Stimulated activated CD4-positive, alpha-beta T cell treated with anti-CD3 and anti-CD28 coated beads, Interleukin-15, amount 100 ng/mL, for 1 hour (primary cell): ENCODE measurements at places on chromosomes 1 and 21.

DNA sequence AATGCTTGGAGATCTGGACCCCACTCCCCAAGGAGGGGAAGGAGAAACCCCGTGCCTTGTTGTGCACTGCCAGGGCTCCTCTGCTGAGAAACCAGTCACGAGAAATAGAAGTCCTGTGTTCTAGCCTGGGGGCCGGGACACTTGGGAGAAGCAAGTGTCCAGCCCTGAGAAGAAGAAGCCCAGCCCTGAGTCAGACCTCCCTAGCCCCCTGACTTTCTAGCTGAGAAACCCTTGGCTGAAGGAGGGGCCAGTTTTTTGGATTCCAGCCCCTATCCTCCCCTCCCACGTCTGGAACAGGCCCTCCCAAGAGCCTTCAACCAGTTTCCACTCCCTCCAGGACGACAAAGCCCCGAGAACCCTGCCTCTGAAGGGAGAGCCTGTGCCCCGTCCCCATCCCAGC lies 100.5 kb downstream of the NAV1 start:
- no peak for DNase-seq

GRCh38 chr1:13808729-13809131 lies 108.7 kb downstream of the PRDM2 start:
- no peak for DNase-seq

- no peak for DNase-seq
These were observed 6.5 kb upstream of the ATP1A2 start for GRCh38 chr1:160108888-160109662.

GRCh38 chr1:231419738-231420298 lies 2.3 kb downstream of the EGLN1 start:
- no peak for DNase-seq
